ENCODE measurements at places on chromosomes 1 and 21. TPM values are rescaled to one million over a fixed set of nuclear protein-coding genes. Genes with fewer than 3 reads are reported as not detected.
A peak's percentile ranks its signal among the peaks of the same experiment; 100 is the strongest.

- H3K36me3 ChIP-seq = no peaks in the 10 kb centered on the region
- H3K27ac ChIP-seq = no peak overlapping the region
- no peaks in the 10 kb centered on the region for H3K27me3 ChIP-seq
- no peak for DNase-seq
- H3K4me3 ChIP-seq = no peak overlapping the region
- 0 out of 2 replicates have a peak, but pooled peaks cover 2% of the 10 kb centered on the region for H3K4me1 ChIP-seq
Measured at GRCh38 chr1:57033222-57034001, 67.6 kb upstream of the C8B start.

GRCh38 chr1:37286881-37287280, 187.5 kb upstream of the ZC3H12A start:
- no peaks in the 10 kb centered on the region for H3K27me3 ChIP-seq
- no peak overlapping the region for H3K27ac ChIP-seq
- H3K4me3 ChIP-seq = no peak overlapping the region
- H3K36me3 ChIP-seq = no peaks in the 10 kb centered on the region
- peaks cover 1% of the 10 kb centered on the region for H3K4me1 ChIP-seq

Gene MASP2
- total RNA-seq = 0.31 TPM

Gene MYBPH
- total RNA-seq = not detected

DNA sequence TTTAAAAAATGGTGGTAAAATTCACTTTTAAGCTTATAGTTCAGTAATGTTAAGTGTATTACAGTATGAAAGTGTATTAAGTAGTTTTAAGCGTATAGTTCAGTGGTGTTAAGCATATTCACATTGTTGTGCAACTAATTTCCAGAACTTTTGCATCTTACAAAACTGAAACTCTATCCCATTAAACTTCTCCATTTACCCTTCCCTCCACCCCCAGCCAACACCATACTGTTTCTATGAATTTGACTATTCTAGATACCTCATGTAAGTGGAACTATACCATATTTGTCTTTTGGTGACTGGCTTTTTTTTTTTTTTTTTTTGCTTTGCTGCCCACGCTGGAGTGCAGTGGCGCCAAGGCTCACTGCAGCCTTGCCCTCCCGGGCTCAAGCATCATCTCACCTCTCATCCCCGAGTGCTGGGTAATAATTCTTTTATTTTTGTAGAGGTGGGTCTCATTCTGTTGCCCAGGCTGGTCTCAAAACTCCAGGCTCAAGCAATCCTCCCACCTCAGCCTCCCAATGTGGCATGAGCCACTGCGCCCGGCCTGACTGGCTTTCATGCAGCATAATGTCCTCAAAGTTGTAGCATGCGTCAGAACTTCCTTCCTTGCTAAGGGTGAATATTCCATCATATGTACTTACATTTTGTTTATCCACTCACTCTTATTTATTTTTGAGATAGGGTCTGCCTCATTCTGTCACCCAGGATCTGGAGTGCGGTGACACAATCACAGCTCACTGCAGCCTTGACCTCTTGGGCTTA, 45.1 kb upstream of the BMP8B start:
- DNase-seq = no peak
- no peaks in the 10 kb centered on the region for H3K36me3 ChIP-seq
- H3K27me3 ChIP-seq = no peaks in the 10 kb centered on the region
- H3K4me3 ChIP-seq = no peak overlapping the region
- H3K27ac ChIP-seq = no peak overlapping the region

GRCh38 chr1:1059494-1060280, 14.4 kb downstream of the RNF223 start:
- peaks cover 5% of the 10 kb centered on the region for H3K4me1 ChIP-seq
- H3K36me3 ChIP-seq = no peaks in the 10 kb centered on the region
- no peak overlapping the region for H3K27ac ChIP-seq
- H3K4me3 ChIP-seq = peak overlapping the region; percentile 68
- H3K27me3 ChIP-seq = peaks cover 52% of the 10 kb centered on the region

- no peak overlapping the region for H3K4me3 ChIP-seq
- no peak overlapping the region for H3K27ac ChIP-seq
- H3K4me1 ChIP-seq = no peaks in the 10 kb centered on the region
- no peak for DNase-seq
- no peaks in the 10 kb centered on the region for H3K36me3 ChIP-seq
Measured at GRCh38 chr1:5001466-5001865, 347.1 kb downstream of the AJAP1 start.

DNA sequence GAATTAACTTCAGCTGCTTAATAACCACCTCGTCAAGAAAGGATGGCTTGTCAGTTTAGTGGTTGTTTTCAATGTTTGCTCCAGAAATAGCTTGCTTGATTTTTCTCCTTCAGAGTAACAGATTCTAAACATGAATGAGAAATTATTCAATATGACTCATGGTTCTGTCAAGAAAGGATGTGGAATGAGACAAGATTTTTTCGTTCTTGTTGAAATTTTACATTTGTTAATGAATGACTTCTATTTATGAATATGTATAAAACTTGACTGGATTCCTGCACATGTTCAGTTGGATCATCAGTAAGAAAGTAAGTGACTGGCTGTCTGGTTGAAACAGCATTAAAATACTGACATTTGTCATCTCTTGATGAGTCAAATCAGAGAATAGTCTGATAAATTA, 38.3 kb downstream of the IFI44 start:
- H3K4me3 ChIP-seq = no peak overlapping the region
- no peaks in the 10 kb centered on the region for H3K4me1 ChIP-seq
- DNase-seq = no peak
- H3K27me3 ChIP-seq = no peaks in the 10 kb centered on the region
- no peaks in the 10 kb centered on the region for H3K36me3 ChIP-seq

Gene KHDC4
- 56.0 TPM for total RNA-seq

DNA sequence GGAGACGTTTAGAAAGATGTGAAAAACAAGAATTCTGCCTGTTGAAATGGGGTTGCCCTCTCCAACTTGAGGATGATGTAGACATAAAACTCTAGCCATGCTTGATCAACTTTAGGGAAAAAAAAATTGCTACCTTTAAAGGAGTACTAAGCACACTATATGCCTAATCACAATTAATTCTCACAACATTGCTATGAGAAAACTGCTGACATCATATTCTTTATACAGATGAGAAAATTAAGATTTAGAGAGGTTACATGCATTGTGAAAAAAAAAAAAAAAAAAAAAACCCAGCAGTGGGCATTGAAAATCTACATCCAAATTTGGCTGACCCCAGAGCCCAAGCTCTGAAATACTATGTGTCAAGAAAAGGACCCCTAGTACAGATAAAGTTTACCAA, 617.2 kb upstream of the ADGRL2 start:
- H3K27me3 ChIP-seq = no peaks in the 10 kb centered on the region
- DNase-seq = no peak
- H3K4me1 ChIP-seq = 0 out of 2 replicates have a peak, but pooled peaks cover 5% of the 10 kb centered on the region
- H3K4me3 ChIP-seq = no peak overlapping the region
- peaks cover 4% of the 10 kb centered on the region for H3K36me3 ChIP-seq
- no peak overlapping the region for H3K27ac ChIP-seq

GRCh38 chr1:58487002-58487401, 59.5 kb downstream of the OMA1 start:
- H3K4me1 ChIP-seq = no peaks in the 10 kb centered on the region
- no peaks in the 10 kb centered on the region for H3K27me3 ChIP-seq
- DNase-seq = no peak
- no peak overlapping the region for H3K27ac ChIP-seq
- H3K36me3 ChIP-seq = peaks cover 8% of the 10 kb centered on the region

DNA sequence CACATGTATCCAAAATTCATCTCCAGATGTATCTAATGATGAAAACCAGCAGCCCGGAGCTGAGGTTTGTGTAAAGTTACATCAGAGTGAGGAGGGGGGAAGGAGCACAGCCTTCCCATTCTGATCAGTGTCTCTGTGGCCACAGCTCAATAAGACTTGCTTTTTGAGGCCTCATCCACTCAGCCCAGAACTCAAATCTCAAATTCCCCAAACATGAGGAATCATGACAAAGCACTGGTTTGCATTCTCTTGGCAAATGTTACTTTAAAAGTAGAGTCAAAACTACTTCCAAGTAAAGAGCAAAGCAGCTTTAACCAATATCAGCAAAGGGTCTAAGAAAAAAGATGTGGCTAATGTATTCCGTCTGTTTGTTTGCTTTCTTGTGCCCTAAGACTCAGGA, 30.9 kb downstream of the CCN1 start:
- no peaks in the 10 kb centered on the region for H3K36me3 ChIP-seq
- no peak overlapping the region for H3K27ac ChIP-seq
- no peaks in the 10 kb centered on the region for H3K27me3 ChIP-seq
- H3K4me1 ChIP-seq = peaks cover 24% of the 10 kb centered on the region
- DNase-seq = no peak

DNA sequence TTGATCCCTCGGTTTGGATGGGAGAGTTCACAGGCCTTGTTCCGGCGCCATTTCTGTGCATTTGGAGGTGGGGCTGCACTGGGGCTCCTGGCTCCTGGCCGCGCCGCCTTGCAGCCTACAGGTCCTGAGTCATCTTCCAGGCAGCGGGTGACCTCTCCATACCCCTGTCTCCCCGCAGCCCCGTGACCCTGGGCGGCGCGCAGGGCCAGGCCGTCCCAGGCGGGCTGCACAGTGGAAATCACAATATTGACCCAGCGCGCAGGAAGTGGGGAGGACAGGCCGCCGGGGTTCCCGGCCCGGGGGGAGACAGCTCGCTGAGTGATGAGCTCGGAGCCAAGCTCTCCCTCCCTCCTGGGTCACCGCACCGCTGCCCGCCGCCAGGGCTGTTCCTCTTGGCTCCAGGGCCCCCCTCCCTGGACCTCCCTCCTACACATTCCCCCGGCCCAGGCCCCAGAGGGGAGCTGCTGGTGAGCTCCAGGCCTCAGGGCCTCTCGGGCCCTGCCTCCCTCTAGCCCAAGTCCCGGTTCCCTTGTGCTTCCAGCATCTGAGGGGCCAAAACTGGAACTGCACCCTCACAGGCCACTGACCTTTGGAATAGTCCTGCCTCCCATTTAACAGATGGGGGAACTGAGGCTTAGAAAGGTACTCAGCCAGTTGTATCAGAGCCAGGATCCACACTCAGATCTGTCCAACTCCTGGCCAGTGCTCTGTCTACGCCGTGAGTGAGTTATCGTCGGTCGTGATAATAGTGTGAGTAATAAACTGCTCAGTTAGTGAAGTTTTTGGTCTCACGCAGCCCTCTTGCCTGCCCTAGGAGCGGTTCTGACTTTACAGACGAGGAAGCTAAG, 142.9 kb upstream of the WNT4 start:
- DNase-seq = no peak
- H3K4me3 ChIP-seq = no peak overlapping the region
- no peaks in the 10 kb centered on the region for H3K4me1 ChIP-seq
- no peaks in the 10 kb centered on the region for H3K36me3 ChIP-seq

Gene SELL
- total RNA-seq = not detected

Gene DNASE2B
- not detected for total RNA-seq

GRCh38 chr1:65002508-65003315, 36.4 kb upstream of the JAK1 start:
- peak overlapping the region; percentile 62 for H3K4me3 ChIP-seq
- H3K27me3 ChIP-seq = peaks cover 65% of the 10 kb centered on the region
- H3K36me3 ChIP-seq = no peaks in the 10 kb centered on the region
- peak; percentile 83 for DNase-seq
- no peak overlapping the region for H3K27ac ChIP-seq

GRCh38 chr1:47624531-47624930, 186.7 kb downstream of the FOXD2 start:
- H3K4me1 ChIP-seq = no peaks in the 10 kb centered on the region
- no peak overlapping the region for H3K27ac ChIP-seq
- no peaks in the 10 kb centered on the region for H3K36me3 ChIP-seq

GRCh38 chr1:160726114-160726497, 12.9 kb upstream of the SLAMF7 start:
- no peak overlapping the region for H3K4me3 ChIP-seq
- DNase-seq = no peak
- H3K27ac ChIP-seq = no peak overlapping the region

Gene RAB42
- 22.5 TPM for total RNA-seq

DNA sequence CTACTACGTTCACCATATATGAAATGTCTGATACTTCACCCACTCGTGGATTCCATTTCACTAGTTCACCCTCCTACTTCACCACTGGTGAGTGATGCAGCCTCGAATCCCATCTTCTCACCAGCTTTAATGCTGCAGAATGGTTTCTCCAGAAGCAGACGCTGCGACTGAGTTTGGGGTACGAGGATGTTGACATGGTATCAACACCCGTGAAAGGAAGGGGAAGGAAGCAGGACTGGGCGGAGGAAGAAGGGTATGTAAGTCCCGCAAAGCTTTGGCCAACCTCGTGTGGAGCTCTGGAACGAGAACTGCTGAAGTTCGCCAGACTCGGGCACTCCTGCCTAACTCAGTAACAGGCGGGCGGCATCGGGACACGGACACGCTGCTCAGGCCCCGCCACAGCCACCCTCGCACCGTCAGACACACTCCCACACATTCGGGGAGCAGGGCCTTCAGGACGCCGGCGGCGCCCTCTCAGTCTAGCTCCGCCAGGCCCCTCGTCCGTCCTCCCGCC, 833 bp upstream of the DIP2A start:
- H3K27me3 ChIP-seq = no peaks in the 10 kb centered on the region
- peak overlapping the region; percentile 96 for H3K4me3 ChIP-seq
- peak overlapping the region; percentile 98 for H3K27ac ChIP-seq
- H3K4me1 ChIP-seq = peaks cover 14% of the 10 kb centered on the region
- DNase-seq = peak; percentile 55
- no peaks in the 10 kb centered on the region for H3K36me3 ChIP-seq

Gene SLAMF9
- not detected for total RNA-seq

DNA sequence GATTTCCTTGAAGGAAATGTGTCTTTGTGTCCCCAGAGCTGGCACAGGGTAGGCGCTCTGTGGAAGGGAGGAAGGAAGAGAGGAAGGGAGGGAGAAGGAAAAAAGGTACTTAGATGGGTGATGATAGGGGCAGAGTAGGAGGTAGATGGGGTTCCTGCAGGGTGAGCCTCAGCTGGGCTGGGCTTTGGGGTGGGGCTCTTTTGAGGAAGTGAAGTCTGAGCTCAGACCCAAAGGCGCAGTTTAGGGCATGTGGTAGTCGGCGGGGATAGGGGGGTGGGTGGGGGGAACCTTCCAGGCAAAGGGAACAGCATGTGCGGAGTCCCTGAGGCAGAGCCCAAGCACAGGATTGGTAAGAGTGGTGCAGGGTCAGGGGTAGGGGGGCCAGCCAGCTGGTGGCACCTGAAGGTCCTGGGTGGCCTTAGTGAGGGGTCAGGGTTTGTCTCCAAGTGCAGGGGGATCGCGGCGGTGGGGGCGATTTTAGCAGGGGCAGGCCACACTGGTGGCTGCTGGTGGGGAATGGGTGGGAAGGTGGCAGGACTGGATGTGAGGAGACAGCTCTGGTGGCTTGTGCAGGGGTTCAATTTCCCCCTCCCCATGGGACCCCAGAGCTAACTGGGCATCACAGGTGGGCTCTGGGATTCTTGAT, 8.4 kb upstream of the HTR6 start:
- H3K4me3 ChIP-seq = no peak overlapping the region
- no peak for DNase-seq
- no peaks in the 10 kb centered on the region for H3K27me3 ChIP-seq
- H3K27ac ChIP-seq = no peak overlapping the region
- H3K36me3 ChIP-seq = no peaks in the 10 kb centered on the region

DNA sequence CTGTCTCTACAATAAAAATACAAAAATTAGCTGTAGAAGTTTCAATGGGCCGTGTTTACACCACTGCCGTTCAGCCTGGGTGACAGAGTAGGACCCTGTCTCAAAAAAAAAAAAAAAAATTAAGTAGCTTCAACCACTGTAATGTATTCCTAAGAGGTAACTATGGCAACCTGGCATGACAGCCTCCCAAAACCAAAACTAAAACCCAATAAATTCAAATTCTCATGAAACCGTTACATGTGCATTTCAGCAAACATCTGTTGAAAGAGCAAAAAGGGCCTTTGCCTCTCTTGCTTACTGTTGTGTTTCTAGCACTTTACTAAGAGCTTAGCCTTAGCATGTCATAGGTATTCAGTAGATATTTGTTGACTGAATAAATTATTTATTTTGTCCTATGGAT, 33.5 kb downstream of the ODR4 start:
- H3K27ac ChIP-seq = no peak overlapping the region
- DNase-seq = no peak
- H3K4me1 ChIP-seq = no peaks in the 10 kb centered on the region
- peaks cover 9% of the 10 kb centered on the region for H3K36me3 ChIP-seq
- no peak overlapping the region for H3K4me3 ChIP-seq
